Stimulated activated CD4-positive, alpha-beta T cell treated with anti-CD3 and anti-CD28 coated beads, TNF-alpha, amount 100 ng/mL, for 1 hour (primary cell): ENCODE measurements at places on chromosomes 13 and 19.

DNA sequence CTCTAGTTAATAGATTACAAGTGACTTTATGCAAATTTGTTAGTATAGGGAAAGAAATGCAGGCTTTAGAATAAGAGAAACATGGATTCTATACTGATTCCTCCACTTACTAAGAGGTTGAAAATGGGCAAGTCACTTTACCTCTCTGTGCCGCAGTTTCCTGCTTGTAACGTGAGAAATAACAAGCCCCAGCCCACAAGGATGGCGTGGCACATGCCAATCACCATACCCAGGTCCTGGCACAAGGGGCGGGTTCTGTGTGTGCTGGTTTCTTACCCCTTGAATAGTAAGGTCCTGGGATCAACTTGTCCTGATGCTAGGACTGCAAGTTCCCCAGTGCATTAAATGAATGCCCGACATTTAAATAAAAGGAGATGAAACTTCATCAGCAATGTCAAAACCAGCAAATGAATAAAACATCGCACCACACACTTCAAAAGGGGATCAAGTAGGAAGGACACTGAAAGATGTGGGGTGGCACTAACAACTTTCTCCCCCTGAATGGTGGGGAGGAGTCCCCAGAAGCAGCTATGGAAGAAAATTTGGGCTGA, 7.9 kb upstream of the SIGLEC9 start:
- DNase-seq, result no peak

DNA sequence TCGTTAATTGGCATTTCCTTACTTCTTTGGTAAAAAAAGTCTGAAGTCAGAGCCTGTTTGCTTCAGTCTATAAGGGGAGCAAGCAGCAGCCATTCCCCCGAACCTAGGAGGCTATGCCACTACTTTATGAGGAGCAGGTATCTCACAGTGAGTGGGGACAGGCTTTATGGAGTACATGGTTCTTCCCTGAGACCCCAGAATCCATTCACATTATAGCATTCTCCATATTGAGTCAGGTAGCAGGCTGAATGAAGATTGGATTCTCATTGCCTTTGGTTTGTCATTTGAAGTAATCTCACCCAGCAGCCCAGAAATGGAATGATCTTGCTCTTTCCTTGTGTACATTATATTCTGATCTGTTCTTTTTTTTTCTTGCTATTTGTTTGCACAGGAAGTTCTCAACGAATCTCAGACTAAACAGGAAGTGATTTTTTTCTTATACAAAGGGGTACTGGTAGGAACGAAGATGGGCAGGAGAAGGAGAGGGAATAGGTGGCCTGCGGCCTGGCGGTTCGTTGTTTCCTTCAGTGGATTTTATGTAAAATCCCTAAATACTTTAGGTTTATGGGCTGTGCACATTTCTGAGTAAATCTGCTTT, 74.4 kb downstream of the ARHGAP35 start:
- no peak for DNase-seq

DNA sequence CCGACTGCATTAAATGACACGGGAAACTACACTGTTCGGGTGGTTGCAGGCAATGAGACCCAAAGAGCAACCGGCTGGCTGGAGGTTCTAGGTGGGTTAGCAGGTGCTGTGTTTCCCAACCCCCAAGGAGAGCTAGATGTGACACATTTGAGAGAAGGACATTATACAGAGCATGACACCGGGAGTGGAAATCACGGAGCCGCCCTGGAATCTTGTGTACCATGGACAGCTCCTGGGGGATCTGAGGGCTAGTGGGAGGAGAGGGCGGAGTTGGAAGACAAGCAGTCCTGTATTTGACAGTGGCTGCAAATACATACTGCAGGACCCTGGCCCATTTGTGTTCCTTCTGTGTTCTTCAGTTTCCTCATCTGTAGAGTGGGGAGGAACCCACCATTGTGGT, 2.3 kb downstream of the CEACAM18 start:
- DNase-seq, result no peak

DNA sequence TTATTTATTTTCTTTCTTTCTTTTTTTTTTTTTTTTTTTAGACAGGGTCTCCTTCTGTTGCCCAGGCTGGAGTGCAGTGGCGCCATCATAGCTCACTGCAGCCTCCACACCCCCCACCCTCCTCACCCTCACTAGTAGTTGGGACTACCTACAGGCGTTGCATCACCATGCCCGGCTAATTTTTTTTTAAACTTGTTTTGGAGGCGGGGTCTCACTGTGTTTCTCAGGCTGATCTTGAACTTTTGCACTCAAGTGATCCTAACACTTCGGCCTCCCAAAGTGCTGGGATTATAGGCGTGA, 33.6 kb downstream of the GJA3 start:
- no peak for DNase-seq

- DNase-seq, result no peak
Measured at GRCh38 chr19:5125797-5126497, 157.0 kb downstream of the KDM4B start.

GRCh38 chr19:14091081-14091812, 696 bp upstream of the SAMD1 start:
- no peak for DNase-seq
